Fibroblast of skin of left quadriceps (primary cell): ENCODE measurements at places on chromosomes 7 and 10.

- no peak for DNase-seq
Observed at GRCh38 chr10:3152566-3152935, 20.0 kb downstream of the PITRM1 start.

DNA sequence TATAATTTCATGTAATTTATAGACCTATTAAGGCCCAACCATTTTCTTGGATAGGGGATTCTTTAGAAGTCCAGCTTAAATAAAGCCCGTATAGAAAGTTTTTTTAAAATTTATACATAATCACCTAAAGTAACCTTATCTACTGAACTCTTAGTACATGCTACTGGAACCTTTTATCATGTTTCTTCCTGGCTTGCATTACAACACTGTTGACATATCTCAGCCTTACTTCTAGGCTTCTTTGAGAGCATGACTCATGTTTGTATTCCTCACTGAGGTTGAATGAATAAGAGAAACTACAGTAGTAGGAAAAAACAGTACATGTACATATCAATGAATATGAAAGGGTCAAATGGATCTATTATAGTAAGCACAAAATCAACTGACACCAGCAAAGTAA, 8.2 kb upstream of the MAGI2 start:
- DNase-seq = peak; percentile 35

GRCh38 chr10:59674215-59674836, 35.3 kb downstream of the SLC16A9 start:
- DNase-seq = peak; percentile 68

DNA sequence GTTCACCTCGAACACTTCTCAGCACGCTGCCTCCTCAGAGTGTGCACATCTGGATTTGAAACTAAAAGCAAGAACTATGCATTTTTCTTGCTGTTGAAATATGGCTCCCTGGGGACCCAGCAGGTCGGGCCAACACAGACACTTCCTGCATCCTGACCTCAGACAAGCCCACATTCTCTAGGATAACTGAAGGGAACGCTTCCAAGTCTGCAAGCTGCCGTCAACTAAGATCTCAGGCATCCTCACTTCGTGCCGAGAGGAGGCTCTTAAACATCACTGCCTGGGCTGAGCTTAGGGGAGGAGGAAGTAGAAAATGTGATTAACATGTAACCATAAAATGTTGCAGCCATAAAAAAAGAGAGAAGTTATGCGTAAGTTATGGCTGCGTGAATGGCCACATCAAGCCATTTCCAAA, 65.5 kb downstream of the PYROXD2 start:
- DNase-seq = peak; percentile 100

DNA sequence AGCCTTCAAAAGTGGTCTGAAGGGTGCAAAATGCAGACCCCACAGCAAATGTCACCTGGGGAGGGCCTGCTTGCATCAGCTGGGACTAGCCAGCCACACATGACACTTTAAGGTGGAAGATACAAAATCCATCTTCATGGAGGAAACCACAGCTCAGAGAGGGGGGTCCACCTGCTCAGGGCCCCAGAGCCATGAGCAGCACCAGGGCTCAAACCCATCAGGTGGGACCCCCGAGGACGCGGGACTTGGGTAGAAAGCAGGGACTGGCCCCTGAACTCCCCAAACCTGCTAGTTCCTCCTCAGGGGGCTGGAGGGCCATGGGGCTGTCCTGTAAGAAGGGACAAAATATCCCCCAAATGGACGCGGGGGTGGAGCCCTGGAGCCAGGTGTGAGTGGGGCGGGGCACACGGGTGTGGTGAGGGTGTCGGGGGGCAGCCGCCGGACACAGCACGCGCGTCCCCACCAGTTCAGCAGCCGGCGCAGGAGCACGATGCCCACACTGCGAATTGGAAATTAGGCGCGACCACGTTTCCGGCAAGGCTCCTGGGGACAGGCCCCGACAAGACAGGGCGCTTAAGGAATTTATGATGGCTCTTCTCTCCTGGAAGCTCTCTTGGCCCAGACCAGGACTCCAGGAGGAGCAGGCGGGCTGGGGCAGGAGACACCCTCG, 8.0 kb downstream of the PDGFA start:
- DNase-seq = no peak

GRCh38 chr7:155738652-155739537, 73.4 kb downstream of the SHH start:
- DNase-seq = peak; percentile 39

GRCh38 chr10:104349623-104350126, 4.0 kb upstream of the CFAP58 start:
- no peak for DNase-seq

DNA sequence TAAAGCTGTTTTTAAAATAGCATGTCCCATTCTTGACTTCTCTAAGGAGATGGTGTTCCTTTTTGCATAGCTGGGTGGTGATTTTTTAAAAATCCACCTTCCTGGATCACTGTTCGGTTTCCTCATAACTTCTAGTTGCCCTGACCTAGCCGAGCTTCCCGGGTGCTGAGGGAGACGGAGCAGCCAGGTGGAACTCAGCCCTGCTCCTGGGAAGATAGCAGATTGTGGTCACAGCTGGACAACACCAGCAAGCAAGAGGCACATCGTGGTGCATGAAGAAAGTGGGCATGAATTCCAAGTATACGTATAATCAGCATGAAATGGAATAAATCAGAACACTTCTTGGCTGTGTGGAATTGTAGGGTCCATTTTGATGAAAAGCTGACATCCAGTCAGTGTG, 73.5 kb upstream of the RSU1 start:
- no peak for DNase-seq

GRCh38 chr10:30034433-30035137, 24.8 kb downstream of the JCAD start:
- no peak for DNase-seq

- no peak for DNase-seq
Observed at GRCh38 chr7:155386608-155387007, 71.3 kb upstream of the EN2 start.

- DNase-seq = no peak
Observed at GRCh38 chr7:52472006-52472620, 563.3 kb upstream of the POM121L12 start.

DNA sequence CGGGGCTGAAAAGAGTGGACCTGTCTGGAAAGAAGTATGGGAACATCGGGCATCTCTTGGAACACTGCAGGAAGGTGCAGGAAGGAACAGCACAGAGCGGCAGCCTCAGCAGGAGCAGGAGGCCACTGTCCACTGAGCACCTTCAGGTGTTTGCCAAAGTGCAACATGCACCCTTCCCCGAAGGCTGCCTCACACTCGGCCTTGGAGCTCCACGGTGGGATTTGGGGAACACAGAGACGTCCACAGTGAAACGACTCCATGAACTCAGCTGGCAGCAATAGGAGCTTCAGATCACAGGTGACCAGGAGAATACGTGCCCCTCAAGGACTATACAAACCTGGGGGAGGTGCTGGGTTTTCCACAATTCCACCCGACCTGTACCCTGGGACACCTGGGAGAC, 140.3 kb upstream of the RET start:
- no peak for DNase-seq

- no peak for DNase-seq
Observed at GRCh38 chr7:134654104-134654775, 7.6 kb downstream of the BPGM start.

DNA sequence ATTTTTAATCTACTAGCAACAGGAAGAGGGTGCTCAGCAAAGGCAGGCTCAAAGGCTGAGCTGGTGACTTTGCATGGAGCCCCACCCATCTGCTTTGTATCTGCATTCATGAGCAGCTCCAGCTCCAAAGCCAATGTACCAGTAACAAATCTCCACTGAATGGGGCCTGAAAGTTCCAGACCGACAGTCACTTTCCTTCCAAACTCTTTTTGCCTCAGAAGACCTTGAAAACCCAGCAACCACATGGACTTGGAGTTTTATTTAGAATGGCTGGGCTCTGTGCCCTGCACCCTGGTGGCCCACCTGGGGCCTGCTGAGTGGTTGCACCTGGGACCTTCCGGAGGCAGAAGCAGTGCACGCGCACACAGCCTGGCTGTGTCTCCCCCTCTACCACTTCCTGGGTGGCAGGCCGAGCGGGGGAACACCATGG, 195.0 kb upstream of the PLXNA4 start:
- no peak for DNase-seq

- DNase-seq = no peak
Observed at GRCh38 chr7:8152489-8153192, 109.3 kb downstream of the ICA1 start.

- peak; percentile 12 for DNase-seq
Observed at GRCh38 chr7:37448636-37449361, at the start of gene ELMO1. ELMO1 (minus strand) TSS chr7:37448864; CDS start chr7:37342690, 106,174 bp downstream.

GRCh38 chr10:113520690-113521474, 32.0 kb upstream of the HABP2 start:
- no peak for DNase-seq

- DNase-seq = no peak
Observed at GRCh38 chr7:155609185-155609584, 35.3 kb upstream of the RBM33 start.

- no peak for DNase-seq
Observed at GRCh38 chr7:12207046-12207445, 4.0 kb upstream of the TMEM106B start.

- no peak for DNase-seq
Observed at GRCh38 chr10:34380856-34381255, 434.2 kb downstream of the PARD3 start.

GRCh38 chr7:657565-658119, 68.9 kb upstream of the DNAAF5 start:
- no peak for DNase-seq

GRCh38 chr10:73459683-73460314, 26.4 kb upstream of the MSS51 start:
- peak; percentile 15 for DNase-seq

- DNase-seq = no peak
Observed at GRCh38 chr10:2456834-2457233, 610.5 kb upstream of the PFKP start.

GRCh38 chr7:83468251-83468739, 180.6 kb downstream of the SEMA3E start:
- DNase-seq = peak; percentile 98

DNA sequence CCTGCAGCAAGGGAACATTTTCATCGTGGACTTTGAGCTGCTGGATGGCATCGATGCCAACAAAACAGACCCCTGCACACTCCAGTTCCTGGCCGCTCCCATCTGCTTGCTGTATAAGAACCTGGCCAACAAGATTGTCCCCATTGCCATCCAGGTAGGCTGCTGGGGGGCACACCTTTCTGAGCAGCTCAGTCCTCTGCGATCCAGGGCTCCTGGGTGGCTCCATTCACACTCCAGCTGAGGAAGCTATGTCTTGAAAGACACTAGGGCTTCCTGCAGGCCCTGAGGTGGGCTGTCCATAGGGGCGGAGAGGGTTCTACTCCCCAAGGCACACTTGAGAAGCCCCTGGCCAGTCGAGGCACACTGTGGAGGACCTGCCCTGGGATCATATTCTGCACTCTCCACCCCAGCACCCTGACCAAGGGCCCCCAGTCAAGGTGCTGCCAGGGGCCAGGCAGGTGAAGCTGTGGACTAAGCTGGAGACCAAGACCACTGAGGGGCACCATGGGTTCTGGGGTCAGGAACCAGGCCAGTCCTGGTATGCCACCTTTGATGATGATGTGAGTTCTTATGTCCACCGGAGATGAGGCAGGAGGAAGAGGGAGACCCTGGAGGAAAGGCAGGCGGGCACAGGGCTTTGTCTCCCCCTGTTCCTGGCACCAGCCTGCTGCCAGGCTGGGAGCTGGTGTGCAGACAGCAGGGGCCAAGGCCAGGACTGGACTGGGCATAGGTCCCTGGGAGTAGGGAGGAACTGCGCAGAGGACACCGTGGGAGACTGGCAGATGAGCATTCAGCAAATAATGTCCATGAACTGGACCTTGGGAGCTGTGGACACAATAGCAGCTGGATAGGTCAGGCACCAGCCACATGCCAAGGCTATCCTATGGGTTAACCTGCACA, 54.8 kb downstream of the ALOX5 start:
- DNase-seq = no peak

- DNase-seq = no peak
Observed at GRCh38 chr10:110872984-110873923, 1.5 kb downstream of the PDCD4 start.

GRCh38 chr10:49540056-49540797, 1.3 kb upstream of the ERCC6 start:
- no peak for DNase-seq

- DNase-seq = no peak
Observed at GRCh38 chr7:89857767-89858166, 296.5 kb upstream of the STEAP1 start.

GRCh38 chr10:43355749-43356371, 15.6 kb upstream of the FXYD4 start:
- DNase-seq = no peak

DNA sequence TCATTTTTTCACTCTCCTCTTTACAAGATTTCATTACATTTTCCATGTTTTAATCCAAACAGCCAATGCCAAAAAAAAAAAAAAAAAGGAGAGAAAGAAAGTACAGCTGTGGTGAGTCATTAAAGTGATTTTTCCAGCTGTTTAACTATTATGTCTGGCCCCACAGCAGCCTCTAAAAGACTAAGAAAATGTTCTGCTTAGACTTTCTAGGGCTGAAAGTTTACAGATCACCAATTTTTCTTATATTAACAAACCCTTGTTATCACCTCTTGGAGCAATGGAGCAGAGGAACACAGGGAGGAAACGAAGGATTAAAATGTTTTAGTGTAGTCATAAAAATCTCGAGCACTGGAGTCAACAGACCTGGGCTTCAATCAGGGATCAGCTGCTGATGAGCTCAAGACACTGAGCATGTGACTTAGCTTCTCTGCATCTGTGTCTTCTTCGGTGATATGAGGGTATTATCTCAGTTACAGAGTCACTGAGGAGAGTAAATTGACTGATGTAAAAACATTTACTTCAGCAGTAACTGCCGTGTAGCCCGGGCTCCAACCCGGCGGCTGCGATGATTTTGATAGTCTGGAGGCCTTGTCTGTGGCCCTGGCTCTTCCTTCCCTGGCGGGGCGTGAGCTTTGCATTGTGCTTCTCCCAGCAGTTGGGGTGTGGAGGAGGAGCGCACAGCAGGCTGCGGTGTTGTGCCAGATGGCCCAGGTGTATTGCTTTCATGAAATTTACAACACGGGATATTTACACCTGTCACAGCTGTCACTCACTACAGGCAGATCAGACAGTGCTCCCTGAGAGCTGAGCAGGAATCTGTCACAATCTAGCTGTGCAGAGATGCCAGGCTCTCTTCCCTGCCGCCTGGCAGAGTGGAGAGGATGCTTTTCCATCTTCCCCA, 298.3 kb upstream of the FZD8 start:
- DNase-seq = no peak

DNA sequence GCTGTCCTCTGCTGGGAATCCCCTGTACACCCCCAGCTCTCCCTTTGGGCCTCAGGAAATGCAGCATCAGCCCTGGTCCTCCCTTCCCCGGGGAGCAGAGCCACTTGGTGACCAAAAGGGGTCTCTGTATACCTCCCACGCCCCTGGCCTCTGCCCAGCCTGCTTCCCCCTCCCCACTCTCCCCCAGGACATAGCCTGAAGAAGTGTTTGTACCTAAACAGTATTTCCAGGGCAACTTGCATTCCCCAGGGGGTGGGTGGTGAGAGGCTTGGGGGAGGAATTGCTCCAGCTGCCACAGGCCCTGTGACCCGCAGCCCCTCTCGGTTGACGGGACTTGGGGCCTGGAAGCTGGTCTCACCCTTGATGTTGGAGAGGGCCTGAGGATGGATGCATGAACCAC, 39.3 kb downstream of the TMEM270 start:
- no peak for DNase-seq
